ENCODE measurements at places on chromosomes 3 and 15. TPM values are rescaled to one million over a fixed set of nuclear protein-coding genes. Genes with fewer than 3 reads are reported as not detected.

The PLCH1 gene
- 0.36 TPM for total RNA-seq

The C3orf49 gene
- not detected for total RNA-seq

The KBTBD13 gene
- not detected for total RNA-seq

The GCNT3 gene
- total RNA-seq: 0.72 TPM

The MASP1 gene
- total RNA-seq: 1.2 TPM

The ATP1B3 gene
- total RNA-seq: 46.6 TPM

The HTR3E gene
- total RNA-seq: not detected

The KCNAB1 gene
- 0.36 TPM for total RNA-seq

The ALPK3 gene
- 0.59 TPM for total RNA-seq

The TMEM202 gene
- not detected for total RNA-seq

The SGO1 gene
- total RNA-seq: 0.88 TPM

The MED12L gene
- 2.2 TPM for total RNA-seq

The GP9 gene
- not detected for total RNA-seq

The ERC2 gene
- 0.36 TPM for total RNA-seq

The HRG gene
- total RNA-seq: not detected

The GLDN gene
- 0.59 TPM for total RNA-seq

The P2RY13 gene
- not detected for total RNA-seq

The NDN gene
- 51.9 TPM for total RNA-seq

The ANKRD63 gene
- total RNA-seq: not detected

The CSPG5 gene
- under 0.01 TPM for total RNA-seq

The GPR171 gene
- total RNA-seq: not detected
